Right renal pelvis (tissue), 4 donors: ENCODE measurements at places on chromosomes 3 and 15.
A peak's percentile ranks its signal among the peaks of the same experiment; 100 is the strongest.

GRCh38 chr3:69090021-69090420, 5.3 kb downstream of the ARL6IP5 start:
- no peak for DNase-seq

GRCh38 chr3:18223571-18223970, 201.6 kb downstream of the SATB1 start:
- no peak for DNase-seq

DNA sequence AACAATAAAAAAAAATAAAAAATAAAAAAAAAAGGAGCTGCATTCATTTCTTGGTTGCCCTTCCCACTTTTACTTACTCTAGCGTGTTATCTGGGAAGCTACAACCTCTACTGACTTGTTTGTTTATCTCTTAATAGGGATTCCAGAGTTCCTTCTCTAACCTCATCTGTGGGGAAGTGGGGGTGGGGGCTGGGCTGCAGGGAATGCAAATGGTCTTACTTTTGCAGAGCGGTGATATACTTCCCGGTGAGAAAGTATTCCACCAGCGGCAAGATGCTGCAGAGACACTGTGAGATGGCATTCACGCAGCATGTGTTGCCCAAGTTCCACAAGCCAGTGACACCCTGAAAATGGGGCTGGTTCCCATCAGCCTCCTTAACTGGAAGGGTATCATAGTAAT, 2.1 kb downstream of the USP50 start:
- DNase-seq = no peak

DNA sequence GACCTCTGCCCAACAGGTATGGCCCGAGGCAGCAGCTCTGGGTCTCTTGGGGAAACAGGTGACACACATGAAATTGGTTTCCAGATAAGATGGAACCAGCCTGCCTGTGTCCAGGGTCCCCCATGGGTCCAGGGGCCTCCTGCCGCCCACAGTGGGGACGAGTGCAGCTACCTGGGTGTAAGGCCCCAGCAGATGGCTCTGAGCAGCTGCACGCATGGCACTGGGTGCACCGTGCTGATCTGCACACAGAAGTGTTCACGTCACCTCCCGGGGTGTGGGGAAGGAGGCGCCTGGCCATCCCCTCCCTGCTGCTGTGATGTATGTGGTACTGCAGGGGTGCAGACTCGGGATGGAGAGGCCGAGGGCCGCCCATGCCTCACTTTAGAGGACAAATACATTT, 63.6 kb downstream of the NIPA2 start:
- no peak for DNase-seq

- DNase-seq = no peak
Observed at GRCh38 chr3:103794656-103795055, 1359.8 kb downstream of the ZPLD1 start.

DNA sequence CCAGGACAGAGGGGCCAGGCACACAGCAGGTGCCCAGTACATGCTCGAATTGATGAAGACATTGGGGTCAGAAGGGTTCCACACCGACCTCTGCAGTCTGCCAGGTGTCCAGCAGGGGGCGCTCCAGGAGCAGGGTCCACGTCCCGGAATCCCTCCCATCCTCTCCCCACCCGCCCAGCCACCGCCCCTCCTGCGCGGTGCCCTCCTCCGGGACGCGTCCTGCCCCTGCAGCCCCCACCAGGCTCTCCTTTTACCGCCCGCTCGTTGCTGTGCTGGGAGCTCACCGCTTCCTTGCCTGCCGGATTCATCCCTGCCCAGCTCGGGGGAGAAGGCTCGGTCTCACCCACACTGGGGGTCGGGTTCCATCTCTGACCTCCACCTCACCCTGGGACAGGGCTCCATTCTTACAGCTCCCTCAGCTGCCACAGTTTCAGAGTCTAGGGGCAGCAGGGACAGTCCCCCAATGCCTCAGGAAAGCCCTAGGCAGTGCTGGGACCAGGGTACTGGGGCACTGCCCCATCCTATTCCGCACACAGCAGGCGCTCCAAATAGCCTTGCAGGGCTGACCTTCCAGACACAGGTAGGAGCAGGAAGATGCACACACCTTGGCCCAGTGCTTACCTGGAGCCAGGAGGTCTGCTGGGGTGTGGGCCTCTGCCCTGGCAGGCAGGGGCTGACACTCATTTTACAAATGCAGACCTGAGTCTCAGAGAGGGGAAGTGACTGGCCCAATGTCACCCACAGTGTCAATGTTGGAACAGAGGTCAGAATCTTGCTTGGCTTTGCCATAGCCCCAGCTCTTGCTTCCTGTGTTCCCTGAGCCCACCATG, 31.0 kb downstream of the GRIP2 start:
- DNase-seq = peak; percentile 48

- DNase-seq = no peak
Observed at GRCh38 chr3:127768346-127769008, 53.8 kb downstream of the MGLL start.

- DNase-seq = no peak
Observed at GRCh38 chr3:28867836-28868235, 413.0 kb upstream of the RBMS3 start.

- DNase-seq = no peak
Observed at GRCh38 chr3:34073111-34073510, 274.7 kb downstream of the PDCD6IP start.

DNA sequence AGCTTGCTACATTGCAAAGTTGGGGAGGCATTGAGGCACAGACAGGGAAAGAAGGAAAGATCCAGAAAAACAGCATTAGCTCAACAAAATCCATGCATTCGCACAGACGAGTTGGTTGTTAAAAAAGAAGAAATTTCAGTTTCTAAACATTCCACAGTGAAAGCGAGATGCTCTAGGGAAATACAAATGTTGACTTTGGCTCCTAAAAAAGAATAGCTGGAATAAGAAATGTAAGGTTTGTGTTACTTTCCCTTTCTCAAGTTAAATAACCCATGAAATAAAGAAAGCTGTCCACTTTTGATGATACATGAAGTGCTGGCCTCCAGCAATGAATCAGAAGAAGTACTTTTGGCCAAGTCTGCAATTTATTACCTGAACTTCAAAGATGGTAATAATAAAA, 465.1 kb downstream of the ERC2 start:
- DNase-seq = no peak

DNA sequence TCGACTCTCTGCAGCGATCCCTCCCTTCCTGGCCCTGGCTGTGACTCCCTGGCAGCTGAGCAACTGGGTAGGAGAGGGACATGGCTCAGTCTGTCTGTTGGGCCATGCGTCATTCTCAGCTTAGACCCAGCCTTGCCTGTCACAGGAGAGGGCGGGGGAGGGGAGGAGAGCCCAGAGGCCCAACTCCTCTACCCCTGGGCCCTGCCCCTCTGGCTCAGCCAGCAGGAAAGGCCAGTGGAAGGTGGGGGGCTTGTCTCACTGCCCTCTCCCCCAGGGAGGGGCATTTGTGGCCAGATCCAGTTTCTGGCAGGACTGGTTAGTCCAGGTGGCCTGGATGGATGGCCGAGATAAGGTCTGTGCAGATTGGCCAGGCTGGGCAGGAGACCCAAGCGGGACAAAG, 31.6 kb downstream of the DNAJB8 start:
- DNase-seq = no peak

DNA sequence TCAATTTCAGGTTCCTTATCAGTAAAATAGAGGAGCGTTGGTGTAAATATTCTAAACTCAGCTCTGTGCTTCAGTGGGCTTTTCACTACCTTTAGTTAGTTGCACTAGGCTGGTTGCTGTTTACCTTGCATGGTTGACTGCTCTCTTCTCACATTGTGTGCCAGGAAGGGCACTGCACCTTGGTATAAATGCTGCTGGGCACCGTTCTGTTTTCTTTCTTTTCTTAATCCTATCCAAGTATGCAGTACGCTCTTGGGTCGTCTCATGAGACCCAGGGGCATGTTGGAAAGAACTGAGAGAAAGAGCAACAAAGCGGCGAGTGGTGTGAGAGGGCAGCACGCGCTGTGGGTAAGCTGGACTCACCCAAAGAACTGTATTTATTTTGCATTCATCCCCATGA, 22.4 kb downstream of the KCNMB2 start:
- DNase-seq = no peak

DNA sequence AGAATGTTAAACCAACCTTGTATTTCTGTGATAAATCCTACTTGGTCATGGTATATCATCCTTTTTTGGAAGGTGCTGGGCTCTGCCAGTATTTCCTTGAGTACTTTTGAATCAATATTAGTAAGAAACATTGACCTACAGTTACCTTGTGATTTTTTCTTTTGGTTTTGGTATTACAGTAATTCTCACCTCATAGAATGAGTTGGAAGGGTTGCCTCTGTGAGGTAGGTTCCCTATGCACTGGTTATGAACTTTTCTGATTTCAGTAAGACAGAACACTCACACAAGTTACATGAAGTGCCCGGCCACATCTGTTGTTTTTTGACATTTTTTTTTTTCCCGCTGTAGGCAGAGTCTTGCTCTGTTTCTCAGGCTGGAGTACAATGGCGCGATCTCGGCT, 20.0 kb downstream of the PCCB start:
- DNase-seq = no peak

- DNase-seq = peak; percentile 66
Observed at GRCh38 chr3:184005941-184006507, 11.7 kb downstream of the ABCC5 start.

DNA sequence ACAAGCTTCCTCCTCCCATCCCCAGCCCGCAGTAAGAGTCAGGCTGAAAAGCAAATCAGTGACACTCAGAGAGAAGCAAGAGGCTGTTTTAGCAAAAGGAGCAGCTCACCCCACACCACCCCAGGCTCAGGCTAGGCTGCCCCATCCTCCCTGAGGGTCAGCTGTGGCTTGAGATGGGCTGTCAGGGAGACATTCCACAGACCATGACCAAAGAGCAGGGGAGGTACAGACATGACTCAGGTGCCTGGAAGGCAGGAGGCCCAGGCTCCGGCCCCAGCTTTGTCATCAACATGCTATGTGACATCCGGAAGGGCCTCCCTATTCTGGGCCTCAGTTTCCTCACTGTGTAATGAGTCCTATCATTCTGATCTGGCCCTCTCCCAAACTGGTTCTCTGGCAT, 24.7 kb downstream of the HCN4 start:
- DNase-seq = no peak

- peak; percentile 20 for DNase-seq
Observed at GRCh38 chr3:21621181-21621651, 129.8 kb downstream of the ZNF385D start.

DNA sequence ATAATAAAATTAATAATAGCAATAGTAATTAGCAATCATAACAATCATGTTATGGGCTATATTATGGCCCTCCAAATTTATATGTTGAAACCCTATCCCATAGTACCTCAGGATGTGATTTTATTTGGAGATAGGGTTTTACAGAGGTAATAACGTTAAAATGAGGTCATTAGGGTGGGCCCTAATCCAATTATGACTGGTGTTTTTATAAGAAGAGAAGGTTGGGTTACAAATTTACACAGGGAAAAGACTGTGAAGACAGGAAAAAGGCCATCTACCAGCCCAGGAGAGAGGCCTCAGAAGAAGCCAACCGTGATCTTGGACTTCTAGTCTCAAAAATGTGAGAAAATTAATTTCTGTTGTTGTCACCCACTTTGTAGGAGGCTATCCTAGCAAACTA, 353.1 kb downstream of the CHL1 start:
- no peak for DNase-seq

DNA sequence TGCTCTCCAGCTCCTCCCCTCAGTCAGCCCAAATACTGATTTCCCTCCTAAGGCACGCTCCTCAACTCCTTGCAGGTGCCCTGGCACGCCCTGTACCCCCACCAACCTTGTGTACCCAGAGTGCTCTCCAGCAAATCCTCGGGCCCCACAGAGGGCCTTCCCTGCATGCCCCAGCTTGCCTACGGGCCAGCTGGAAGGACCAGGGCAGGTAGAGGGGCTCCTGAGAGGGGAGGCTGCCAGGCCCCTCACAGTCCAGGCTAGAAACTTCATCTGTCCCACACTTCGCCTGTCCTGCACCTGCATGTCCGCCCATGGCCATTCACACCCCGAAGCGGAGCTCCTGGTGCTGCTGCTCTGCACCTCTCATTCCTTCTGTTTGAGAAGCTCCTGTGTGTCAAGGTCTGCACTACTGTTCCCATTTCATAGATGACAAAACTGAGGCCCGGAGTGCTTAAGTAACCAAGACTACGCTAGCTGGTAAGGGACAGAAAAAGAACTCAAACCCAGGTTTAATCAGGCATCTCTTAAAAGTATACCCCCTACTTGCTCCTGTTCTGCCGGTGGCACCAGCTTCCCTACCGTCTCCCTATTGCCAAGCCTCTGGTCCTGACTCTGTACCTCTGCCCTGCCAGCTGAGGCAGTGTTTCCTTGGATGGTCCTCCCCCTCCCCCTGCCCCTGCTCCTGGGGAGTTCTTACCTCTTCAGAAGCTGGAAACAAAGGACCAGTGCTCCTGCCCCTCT, 35.6 kb downstream of the ZXDC start:
- DNase-seq = no peak

GRCh38 chr3:44521721-44522120, 33.3 kb upstream of the ZKSCAN7 start:
- no peak for DNase-seq

- DNase-seq = no peak
Observed at GRCh38 chr3:127488740-127489139, 101.8 kb downstream of the TPRA1 start.

GRCh38 chr3:120894316-120895057, 13.5 kb upstream of the STXBP5L start:
- DNase-seq = no peak

DNA sequence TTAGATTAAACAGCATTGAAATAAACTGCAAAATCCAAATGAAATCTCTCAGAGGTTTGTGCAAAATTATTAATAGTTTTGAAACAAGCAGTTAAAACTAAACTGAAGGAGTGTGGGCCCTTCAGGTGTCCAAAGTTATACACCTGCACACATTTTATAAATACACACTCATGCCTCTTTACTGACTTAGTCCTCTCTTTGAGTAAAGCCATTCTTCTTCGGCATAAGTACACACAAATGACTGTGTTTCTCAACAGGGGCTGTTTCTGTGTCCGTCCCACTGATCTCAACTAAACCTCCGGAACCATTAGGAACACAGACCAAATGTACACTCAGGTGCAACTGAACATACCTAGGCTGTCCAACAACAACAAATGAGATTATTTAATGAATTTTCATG, 18.8 kb downstream of the MECOM start:
- no peak for DNase-seq

DNA sequence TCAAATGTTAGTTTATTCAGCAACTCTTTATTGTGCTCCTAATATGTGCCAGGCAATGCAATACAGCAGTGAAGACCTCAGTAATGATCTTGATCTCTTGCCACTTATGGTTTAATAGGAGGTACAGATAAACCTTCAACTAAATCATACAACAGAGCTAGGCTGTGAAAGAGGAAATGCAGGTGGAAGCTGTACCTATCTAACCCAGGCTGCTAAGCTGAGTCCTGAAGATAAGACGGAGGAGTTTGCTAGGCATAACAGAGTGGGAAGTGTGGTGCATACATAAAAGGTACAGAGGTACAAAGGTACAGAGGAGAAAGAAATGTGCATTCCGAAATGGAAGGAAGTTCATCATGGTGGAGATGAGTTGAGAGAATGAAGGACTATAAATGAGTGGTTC, 35.0 kb downstream of the KBTBD8 start:
- DNase-seq = no peak

- DNase-seq = no peak
Observed at GRCh38 chr3:135997554-135998320, 32.2 kb downstream of the PPP2R3A start.

GRCh38 chr15:52098323-52098722, 14.3 kb downstream of the BCL2L10 start:
- no peak for DNase-seq
